Brain (organoid and tissue), 16 donors: ENCODE measurements at places on chromosomes 6 and 20.

DNA sequence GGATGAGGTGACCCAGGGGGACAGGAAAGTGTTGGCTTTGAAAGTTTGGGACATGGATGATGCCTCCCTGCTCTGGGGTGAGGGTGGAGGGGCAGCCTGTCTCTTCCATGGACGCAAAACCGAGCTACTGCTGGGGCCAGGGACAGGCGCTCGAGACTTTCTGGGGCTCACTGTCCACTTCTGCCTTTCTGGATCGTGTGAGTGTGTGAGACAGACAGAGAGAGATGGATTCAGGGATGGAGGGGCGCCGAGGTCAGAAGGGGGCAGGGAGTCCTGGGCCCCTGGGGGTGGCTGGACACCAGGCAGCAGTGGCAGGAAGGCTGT is 78.0 kb upstream of the GATA5 start:
- no peak for DNase-seq

GRCh38 chr20:58676161-58676560 is 16.4 kb upstream of the NPEPL1 start:
- DNase-seq, result no peak

GRCh38 chr6:32889533-32889932 is 35.5 kb downstream of the PSMB9 start:
- DNase-seq, result no peak

DNA sequence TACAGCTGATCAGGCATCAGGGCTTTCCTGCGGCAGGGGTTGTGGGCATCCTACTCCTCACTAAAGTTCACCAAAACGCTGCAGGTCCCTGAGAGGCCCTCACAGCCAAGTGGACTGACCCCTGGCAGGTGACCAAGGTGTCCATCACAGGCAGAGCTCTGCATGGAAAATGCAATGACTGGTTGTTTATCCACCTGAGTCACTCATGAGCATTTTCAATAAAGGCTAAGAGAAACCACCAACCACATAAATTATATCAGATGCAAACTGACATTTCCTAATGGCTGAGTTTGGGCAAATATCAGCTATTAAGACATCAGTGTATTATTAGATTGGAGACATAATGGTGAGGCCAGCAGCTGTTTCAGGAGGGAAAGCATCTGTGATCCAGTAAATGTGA is 152.7 kb upstream of the SYNDIG1 start:
- DNase-seq, result no peak

- no peak for DNase-seq
These were observed 76.3 kb upstream of the SGK1 start for GRCh38 chr6:134394208-134394607.

DNA sequence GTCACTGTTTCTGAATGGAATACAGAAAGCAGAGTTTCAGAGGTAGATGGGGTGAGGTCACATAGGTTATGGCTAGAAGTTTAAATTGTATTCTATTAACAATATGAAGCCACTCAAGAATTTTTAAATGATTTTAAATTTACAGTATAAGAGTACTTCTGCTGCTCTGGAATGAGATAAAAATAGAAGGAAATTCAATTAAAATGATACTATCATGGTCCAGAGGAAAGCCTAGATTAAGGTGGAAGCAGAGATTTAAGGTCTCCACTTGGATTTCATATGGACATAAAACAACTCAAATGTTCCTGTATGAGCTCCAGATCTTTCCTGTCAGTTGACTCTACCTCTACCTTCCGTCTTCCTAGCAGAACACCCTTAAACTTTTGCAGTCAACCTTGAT is 68.6 kb downstream of the REV3L start:
- no peak for DNase-seq
